ENCODE measurements at places on chromosomes 12 and 14.

GRCh38 chr12:115609347-115609746 is 668.1 kb downstream of the MED13L start:
- DNase-seq, result peak; percentile 44

DNA sequence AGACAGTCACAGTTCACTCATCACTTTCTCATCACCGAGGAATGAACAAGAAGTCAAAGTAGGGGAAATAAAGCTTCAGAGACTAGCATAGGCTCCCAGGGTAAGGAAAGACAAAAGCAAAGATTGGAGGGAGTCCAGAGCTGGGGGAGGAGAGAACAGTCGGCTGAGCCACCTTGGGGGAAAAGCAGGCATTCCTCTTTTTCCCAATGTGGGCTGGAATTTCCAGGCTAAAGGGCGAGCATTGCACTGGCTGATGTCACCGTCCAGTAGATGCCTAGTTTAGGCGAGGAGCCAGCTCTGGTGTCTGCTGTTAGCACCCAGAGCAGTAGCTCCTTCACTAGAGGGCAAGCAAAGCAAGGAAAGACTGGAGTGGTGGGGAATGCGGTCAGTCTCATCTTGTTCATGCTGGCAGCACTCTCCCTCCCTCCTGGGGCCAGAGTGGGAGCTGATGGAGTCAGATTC is 8.5 kb upstream of the KRT75 start:
- DNase-seq, result peak; percentile 56

- no peak for DNase-seq
Measured at GRCh38 chr14:78448164-78449094, 278.3 kb downstream of the NRXN3 start.

DNA sequence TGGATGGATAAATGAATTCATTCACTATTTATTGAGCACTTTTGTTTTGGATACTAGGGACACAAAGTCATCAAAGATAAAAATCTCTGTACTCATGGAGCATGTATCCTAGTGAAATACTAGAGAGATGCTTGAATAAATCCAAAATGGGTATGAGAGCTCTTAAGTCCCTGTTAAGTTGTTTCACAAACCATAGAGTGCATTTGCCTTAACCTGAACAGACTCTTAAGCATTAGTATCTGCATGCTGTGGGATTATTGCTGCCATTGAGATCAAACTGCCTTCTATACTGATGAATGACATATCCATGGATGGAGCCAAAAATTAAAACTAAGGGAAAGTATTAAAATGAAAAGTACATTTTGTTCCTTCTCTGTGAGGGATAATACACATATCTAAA is 206.5 kb upstream of the KRR1 start:
- DNase-seq, result no peak

- no peak for DNase-seq
Measured at GRCh38 chr12:115506822-115507559, 770.5 kb downstream of the MED13L start.

DNA sequence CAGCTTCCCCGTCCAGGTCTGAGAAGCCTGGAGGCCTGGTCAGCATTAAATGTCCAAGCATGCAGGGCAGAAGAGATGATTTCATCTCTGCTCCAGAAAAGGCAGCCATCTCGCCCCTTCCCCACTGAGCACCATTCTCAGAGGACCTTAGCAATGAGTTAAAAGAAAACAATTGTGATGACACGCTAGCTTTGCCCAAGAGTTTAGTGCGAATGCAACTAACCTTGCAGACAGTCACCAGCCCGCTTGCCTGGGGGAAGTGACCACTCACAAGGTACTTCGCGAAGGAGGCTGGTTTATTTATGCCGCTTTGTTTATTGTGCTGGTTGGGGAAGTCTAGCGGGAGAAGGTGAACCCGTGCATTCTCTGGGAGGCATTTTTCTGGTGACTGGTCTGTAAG is 170.7 kb downstream of the RBM19 start:
- no peak for DNase-seq

- DNase-seq, result no peak
Measured at GRCh38 chr14:101562659-101563351, 1.5 kb downstream of the DIO3 start.

DNA sequence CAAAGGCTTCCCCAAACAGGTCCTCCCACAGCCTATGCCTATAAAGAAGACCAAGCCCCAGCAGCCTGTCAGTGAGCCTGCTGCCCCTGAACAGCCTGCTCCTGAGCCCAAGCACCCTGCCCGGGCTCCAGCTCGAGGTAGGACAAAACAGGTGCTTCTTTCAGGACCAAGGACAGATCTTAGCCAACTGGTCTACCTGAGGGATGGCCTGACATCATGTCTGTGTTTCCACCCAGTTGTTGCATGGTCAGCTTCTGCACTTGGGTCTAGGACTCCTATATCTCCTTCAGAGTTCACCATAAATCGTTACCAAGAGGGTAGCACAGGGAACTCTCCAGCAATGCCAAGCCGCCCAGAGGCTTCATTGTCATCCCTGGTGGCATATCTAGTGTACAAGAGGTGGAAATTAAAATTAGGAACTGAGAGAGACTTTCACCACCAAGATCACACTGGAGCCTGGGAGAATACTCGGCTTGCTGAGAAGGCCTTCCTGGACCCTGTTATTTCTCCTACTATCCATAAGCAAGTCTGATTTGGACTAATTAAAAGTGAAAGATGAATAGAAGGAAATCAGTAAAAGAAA is 38.2 kb upstream of the OAS1 start:
- DNase-seq, result no peak

DNA sequence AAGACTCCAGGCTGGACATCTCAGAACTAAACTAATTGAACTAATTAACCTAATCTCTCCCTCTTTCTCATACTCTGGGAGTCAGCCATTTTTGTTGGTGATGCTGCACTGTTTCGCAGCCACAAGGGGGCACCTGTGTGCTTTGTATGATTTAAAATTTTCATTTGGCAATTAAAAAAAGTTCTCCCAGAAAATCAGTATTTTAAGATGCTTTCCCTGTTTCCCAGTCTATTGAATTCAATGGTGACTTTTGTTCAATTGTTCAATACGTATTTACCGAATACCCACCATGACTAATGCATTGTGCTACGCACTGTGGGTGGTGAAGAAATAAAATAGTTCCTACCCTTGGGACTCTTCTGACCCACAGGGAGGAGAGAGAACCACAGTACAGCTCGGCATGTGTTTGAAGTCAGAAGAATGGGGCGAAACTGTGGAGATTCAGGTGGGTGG is 63.7 kb downstream of the ZNF664 start:
- DNase-seq, result no peak

DNA sequence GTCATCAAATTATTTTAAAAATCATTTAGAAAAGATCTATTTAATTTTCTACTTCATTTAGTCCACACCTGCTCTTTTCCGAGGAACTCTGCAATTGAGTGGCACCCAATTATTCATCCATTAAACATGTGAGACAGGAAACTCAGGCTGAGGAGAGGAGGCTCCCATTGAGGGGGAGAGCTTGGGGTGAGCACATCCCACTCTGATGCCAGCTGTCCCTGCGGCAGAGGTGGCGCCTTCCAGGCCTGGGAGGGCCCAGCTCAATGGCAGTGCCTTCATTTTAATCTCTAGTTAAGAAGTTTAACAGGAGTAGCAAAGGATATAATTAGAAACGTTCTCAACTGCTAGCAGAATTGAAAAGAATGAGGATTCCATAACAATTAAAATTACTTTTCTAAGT is 92.0 kb downstream of the ITPR2 start:
- no peak for DNase-seq

DNA sequence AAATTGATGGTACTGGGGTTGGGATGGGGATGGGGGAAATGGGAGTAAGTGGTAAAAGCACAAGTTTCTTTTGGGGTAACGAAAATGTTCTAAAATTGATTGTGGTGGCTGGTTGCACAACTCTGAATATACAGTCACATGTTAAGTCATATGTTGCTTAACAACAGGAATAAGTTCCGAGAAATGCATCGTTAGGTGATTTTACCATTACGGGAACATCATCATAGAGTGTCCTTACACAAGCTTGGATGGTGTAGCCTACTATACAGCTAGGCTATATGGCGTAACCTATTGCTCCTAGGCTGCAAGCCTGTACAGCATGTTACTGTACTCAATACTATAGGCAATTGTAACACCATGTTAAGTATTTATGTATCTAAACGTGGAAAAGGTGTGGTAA is 31.0 kb downstream of the ITGA7 start:
- DNase-seq, result no peak

DNA sequence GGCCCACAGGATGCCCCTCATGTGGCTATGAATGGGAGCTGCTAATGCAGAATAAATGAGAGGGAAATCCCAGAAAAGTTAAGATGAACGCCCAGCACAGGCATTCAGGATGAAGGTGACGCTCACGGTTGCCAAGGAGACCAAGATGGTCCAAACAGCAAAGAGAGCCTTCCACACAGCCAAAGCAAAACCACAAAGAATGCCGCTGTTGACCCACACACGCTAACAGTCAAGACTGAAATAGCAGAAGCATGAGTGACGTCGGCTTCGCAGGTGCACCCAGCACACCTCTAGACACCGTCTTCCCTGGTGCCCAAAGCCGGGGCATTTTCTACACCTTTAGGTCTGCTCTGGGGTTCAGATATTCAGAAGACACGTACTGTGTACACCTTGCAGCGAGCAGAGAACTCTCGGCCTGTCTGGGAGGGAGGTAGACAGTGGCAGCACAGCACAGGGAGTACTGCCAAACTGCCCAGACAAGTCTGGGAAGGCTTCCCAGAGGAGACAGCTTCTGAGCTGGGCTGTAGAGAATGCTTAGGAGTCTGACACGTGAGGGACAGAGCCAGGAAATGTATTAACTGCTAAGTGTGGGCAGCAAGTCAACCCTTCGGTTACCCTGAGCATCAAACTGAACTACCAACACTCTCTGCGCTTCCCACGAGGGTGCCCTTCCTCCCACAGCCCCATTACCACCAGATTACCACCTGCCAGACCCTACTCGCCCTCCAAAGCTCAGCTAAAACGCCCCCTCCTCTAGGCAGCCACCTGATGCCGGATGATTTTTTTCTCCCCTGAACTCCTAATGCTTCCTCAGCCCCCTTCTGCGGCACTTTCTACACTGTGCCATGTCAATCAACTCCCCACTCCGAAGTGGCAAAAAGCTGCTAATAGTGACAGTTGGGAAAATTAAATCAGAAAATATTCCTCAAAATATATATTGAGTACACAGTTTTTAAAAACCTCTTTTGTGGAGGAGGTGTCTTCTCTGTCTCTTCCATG is 50.1 kb downstream of the CCDC88C start:
- no peak for DNase-seq

DNA sequence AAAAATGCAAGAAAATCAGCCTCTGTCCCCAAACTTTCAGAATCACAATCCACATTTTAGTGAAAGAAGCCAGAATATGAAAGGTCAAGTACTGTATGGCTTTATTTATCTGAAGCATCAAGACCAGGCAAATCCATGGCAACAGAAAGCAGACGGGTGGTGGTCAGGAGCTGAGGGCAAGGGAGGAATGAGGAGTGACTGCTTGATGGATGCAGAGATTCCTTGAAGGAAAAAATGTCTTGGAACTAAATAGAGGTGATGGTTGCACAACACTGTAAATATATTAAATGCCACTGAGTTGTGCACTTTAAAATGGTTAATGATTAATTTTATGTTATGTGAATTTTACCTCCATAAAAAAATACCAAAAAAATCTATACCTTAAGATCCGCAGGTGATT is 165.1 kb downstream of the GXYLT1 start:
- no peak for DNase-seq

DNA sequence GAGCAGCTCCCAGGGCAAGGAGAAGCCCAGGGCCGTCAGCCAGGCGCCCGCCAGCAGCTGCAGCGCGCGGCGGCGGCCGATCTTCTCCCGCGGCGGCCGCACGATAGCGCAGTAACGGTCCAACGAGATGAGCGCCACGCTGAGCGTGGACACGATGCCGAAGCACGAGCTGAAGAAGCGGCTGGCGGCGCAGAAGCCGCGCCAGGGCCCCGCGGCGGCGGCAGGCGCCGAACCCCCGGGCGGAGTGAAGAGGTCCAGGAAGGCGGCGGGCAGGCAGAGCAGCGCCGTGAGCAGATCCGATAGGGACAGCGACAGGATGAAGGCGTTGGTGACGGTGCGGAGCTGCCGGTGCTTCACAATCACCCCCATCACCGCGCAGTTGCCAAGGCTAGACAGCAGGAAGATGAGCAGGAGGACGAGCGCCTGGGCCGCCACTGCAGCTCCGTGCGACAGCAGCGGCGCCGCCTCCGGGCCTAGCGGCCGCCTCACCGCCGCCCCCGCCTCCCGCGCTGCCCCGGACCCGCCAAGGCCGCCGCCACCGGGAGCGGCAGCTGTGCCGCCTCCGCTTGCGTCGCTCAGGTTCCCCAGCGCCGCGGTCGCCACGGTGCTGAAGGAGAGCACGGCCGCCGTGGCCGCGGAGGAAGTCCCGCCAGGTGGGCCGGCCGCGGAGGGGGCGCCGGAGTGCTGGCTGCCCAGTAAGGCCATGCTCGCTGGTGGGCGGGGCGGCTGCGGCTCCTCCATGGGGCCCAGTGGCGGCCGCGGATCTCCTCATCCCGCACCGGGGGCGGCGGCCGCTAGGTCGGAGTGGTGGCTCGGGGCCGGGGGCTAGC is 479 bp downstream of the GPR135 start:
- DNase-seq, result no peak
